Neuronal stem cell (in vitro differentiated cells): ENCODE measurements at places on chromosomes 3 and 15.

GRCh38 chr3:96101006-96101560, 713.3 kb upstream of the EPHA6 start:
- DNase-seq: no peak

DNA sequence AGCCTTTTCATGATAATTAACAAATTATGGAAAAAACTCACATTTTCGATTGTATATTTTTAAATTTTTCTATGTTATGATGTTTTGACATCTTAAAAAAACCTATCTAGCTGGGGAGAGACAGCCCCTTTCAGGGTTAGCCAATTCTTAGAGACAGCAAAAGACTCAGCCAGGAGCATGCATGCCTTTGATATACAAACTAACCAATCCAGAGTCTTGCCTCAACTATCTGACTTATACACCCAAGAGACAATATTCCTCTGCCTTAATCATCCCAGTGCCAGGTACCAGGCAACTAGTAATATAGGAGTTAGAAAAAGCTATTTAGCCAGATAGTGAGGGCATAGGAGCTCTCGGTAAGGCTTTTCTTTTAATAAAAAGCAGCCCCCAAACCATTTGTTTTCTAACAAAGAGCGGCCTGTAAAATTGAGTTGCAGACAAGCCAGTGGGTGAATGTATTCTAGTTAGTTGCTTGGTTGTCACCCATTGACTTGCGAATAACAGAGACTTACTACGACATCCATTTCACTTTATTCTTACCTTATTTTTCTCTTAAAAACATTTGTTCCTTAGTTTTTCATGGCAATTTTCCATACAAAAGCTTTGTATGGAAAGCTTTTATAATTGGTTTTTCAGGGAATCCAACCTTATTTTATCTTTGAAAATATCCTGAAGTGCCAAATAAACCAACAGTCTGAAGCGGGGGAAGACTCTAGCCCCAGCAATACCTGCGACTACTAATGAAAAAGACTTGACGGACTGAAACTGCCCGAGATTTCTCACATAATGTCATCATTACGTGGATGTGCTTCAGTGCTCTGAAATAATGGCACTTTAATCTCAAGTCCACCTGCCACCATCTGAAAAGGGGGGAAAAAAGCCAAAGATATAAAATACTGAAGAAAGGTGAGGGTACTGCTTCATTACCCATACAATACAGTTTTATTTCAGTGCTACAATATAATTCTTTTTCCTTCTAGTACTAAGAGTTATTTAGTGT, 64.6 kb upstream of the ATP2C1 start:
- no peak for DNase-seq

DNA sequence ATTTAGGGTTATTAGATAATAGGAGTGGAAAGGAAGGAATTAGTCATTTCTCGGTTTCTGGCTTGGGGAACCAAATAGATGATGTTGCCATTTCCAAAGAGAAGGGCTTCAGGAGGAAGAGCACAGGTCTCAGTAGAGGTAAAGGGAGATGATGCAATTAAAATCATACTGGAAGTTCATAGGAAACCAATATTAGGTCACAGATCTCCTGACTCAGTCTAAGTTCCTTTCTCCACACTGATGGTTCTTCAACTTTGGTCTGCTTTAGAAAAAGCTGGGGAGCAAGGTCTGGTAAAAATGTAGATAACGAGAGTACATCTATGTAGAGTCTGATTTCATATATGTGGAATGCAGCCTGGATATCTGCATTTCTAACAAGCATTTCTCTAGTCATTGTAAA, 130.9 kb downstream of the POLQ start:
- DNase-seq: no peak

- no peak for DNase-seq
Observed at GRCh38 chr15:79376383-79376782, 55.8 kb upstream of the MINAR1 start.

GRCh38 chr3:53815067-53815466, 31.2 kb downstream of the CHDH start:
- DNase-seq: no peak

- no peak for DNase-seq
Observed at GRCh38 chr3:55770077-55770476, 283.0 kb upstream of the WNT5A start.

- peak; percentile 0 for DNase-seq
Observed at GRCh38 chr15:41116962-41117252, 827 bp upstream of the INO80 start.

DNA sequence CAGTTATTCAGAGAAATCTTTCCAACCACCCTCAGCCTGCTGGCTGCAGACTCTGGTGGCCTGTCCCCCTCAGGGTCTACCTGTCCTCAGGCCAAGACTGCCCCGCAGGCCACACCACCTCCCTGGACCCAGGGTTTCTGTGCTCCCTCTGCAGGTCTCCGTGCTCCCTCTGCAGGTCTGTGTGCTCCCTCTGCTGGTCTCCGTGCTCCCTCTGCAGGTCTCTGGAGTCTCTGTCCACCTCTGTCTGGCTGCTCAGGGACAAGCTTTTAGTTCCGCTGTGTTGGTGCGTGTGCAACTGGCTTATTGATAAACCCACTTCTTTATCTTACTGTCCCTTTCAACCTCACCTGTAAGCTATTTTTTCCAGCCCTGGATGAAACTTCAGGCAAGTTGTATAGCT, 30.1 kb downstream of the BDH1 start:
- no peak for DNase-seq

GRCh38 chr15:66153549-66154415, 99.8 kb downstream of the MEGF11 start:
- no peak for DNase-seq

DNA sequence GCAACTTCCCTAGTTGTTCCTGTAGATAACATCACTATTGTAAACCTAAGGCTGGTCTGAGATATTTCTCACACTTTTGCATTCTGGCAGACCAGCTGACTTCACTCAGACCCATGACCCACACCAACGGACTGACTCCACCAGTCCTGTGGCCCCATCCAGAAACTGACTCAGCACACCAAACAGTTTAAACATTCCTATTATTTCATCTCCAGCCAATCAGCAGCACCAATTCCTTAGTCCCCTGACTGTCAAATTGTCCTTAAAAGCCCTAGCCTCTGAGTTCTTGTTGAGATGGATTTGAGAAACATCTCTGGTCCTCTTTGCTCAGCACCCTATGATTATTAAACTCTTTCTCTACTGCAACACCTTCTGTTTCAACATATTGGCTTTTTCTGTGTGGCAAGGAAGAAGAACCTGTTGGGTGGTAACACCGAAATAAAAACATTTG, 12.2 kb upstream of the IDH2 start:
- no peak for DNase-seq

DNA sequence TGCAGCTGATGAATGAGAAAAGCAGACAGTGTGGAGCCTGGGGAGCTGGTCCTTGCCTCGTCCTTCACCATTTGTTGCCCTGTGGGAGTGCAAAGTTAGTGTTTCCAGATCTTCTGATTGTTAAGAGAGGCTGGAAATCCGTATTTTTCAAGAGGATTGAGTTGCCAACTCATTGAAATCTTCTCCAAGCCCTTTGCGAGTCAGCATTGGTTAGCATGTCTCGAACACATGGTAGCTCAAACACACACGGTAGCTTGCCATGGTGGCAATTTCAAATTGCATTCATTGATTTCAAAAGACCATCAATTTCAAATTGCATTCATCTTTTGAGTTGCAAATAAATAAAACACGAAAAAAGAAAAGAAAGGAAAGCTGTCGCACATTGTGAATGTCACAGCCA, 70.7 kb downstream of the SLCO3A1 start:
- no peak for DNase-seq

DNA sequence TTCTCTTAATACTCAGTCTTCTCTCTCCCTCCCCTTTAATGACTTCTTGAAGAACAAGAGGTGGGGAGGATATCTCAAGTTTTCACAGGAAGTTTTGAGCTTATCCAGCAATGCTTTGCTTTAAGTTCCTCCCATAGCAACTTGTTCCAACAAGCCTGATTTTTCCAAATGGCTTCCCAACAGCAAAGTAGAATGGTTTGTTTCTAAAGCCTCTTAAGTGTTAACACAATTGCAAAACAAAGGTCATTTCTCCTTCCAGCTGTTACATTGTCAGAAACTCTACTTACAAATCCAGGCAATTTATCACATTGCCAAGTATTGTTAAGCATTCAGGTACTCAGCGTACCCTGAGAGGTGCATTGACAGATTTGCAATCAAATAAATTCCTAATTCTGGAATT, 6.8 kb upstream of the ZNF770 start:
- no peak for DNase-seq

GRCh38 chr3:188584958-188585689, 431.2 kb downstream of the LPP start:
- DNase-seq: no peak

DNA sequence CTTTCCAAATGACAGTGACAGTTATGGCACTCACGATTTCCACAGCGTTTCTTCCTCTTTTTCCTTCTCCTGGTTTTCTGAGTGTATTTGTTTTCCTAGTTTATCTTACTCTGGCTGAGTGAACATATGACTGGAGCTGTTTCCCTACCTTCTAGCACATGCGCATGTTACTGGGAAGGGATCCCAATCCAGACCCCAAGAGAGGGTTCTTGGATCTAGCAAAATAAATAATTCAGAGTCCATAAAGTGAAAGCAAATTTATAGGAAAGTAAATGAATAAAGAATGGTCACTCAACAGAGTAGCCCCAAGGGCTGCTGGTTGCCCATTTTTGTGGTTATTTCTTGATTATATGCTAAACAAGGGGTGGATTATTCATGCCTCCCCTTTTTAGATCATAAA, 23.8 kb downstream of the METTL6 start:
- no peak for DNase-seq

- no peak for DNase-seq
Observed at GRCh38 chr3:186213946-186214345, 105.1 kb upstream of the ETV5 start.

GRCh38 chr3:161454615-161455014, 42.0 kb upstream of the OTOL1 start:
- DNase-seq: peak; percentile 76

DNA sequence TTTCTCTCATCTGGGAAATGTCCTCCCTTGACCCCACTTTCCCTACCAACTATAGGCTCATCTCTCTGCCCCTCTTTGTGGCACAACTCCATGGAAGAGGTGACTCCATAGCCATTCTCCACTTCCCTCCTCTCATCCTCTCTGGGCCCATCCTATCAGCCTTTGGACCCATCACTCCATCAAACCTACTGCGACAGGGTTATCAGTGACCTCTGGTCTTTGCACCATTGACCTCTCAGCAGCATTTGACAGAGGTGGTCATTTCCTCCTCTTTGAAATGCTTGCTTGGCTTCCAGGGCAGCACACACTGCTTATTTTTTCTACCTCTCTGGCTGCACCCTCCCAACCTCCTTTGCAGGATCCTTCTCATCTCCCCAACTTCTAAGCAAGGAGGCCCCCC, 113.1 kb upstream of the SLC25A36 start:
- DNase-seq: no peak

- DNase-seq: no peak
Observed at GRCh38 chr3:141070727-141071357, 19.7 kb downstream of the SPSB4 start.

DNA sequence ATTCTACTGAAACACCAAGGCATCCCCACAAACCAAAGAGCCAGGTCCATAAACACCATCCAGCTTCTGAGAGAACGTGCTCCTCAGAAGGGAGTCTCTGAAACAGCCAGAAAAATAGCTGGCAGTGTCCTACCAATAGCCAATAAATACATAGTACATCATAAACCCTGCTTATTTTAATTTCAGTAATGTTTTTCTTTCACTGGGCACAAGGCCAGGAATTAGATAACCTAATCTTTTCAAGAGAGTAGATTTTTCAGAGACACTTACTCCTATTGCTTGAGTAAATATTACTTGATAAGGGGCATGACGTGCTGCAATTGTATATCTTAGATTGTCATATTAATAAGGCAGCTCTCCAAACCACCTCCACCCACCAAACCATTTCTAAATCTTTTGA, 22.7 kb downstream of the GADL1 start:
- no peak for DNase-seq

DNA sequence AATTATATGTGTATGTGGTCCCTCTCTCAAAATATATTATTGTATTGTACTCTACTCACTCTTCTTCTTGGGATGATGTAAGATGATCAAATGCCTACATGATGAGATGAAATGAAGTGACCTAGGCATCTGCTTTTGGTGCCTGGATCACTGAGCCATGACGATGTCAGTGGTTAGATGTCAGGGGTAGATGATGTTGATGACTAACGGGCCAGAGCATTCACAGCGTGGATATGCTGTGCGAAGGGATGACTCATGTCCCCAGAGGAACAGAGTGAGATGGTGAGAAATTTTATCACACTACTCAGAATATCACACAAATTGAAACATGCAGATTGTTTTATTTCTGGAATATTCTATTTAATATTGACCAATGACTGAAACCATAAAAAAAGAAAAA, 233.9 kb upstream of the CADM2 start:
- no peak for DNase-seq

- no peak for DNase-seq
Observed at GRCh38 chr3:116058844-116059243, 386.4 kb downstream of the LSAMP start.

- no peak for DNase-seq
Observed at GRCh38 chr3:119885746-119886530, 104.0 kb downstream of the NR1I2 start.

GRCh38 chr15:98257290-98257689, 296.8 kb downstream of the ARRDC4 start:
- no peak for DNase-seq

- no peak for DNase-seq
Observed at GRCh38 chr3:13479332-13479581, 849 bp upstream of the HDAC11 start.

GRCh38 chr3:85726241-85726640, 767.5 kb downstream of the CADM2 start:
- DNase-seq: no peak

GRCh38 chr3:158766364-158766763, 34.1 kb upstream of the RARRES1 start:
- no peak for DNase-seq

DNA sequence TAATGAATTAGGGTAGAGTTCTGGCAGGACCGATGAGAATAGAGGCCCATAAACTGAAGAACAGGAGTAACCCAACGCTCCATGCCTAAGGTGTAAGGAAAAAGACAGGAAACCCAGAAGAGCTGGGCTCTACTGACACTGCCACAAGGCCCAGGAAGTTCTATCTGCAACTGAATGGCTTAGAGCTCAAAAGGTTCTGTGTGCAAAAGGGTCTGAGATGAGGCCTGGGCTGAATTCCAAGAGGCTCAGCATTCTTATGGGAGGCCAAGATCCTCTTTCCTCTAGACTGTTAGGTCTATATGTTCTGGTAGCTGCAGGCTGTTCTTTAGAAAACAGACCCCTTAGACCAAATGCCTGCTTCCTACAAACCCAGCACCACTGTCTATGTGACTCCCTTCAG, 30.5 kb upstream of the PRSS50 start:
- DNase-seq: no peak

GRCh38 chr15:57376696-57377477, 582 bp downstream of the CGNL1 start:
- peak; percentile 31 for DNase-seq

GRCh38 chr15:100762289-100762688, 117.3 kb upstream of the ALDH1A3 start:
- no peak for DNase-seq

- no peak for DNase-seq
Observed at GRCh38 chr15:85889956-85890619, 95.4 kb upstream of the KLHL25 start.

GRCh38 chr15:77753281-77753873, 120.7 kb upstream of the LINGO1 start:
- peak; percentile 76 for DNase-seq
